Smooth muscle cell of the coronary artery (primary cell): ENCODE measurements at places on chromosomes 6 and 20. TPM values are rescaled to one million over a fixed set of nuclear protein-coding genes. Genes with fewer than 3 reads are reported as not detected.

The MEI4 gene
- total RNA-seq: not detected in 2 replicates

The SAYSD1 gene
- 7.1 and 14.4 TPM in 2 replicates for total RNA-seq

The SLC35F1 gene
- not detected in 2 replicates for total RNA-seq

The CALHM4 gene
- total RNA-seq: not detected in 2 replicates

The HUS1B gene
- total RNA-seq: 0.68 and 1.1 TPM in 2 replicates

The SPATA25 gene
- 0.12 and 0.60 TPM in 2 replicates for total RNA-seq

The CAGE1 gene
- total RNA-seq: 0.08 and 0.12 TPM in 2 replicates
